ENCODE measurements at places on chromosomes 13 and 19.

DNA sequence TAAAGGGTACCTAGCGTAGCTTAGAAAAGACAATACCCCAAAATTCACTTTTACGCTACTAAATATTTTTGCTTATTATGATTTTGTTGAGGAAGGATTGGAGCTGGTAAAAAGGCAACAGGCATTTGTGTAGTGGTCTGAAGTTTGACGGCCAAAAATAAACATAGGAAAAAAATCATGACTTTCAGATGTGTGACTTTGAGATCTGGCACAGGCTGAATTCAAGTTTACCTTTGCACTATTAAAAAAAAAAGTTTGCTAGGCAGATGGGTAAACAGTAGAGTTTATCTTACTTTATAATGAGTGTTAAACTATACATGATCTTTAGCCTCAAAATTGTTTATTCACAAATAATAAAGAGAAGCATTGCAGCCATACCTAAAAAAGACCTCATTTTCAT is 24.3 kb upstream of the INTS6 start:
- no peak for DNase-seq

DNA sequence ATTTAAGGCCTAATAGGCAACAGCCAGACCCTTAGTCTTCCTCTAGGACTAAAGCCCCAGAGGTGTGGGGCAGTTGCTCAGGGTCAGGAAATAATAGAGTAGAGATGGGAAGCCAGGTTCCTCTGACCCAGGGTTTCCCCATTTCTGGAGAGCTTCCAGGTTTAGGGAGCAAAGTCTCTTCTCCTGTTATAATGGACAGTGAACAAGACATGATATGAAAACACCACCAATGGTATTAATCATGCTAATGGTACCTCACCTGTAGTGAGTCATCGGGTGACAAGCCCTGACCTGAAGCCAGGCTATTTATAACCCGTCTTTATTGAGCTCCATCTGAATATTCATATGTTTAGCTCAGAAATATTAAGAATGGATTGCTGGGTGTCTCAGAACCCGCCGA is 24.6 kb downstream of the BICRA start:
- peak; percentile 51 for DNase-seq

- DNase-seq: no peak
Observed at GRCh38 chr13:93372856-93373255, 146.2 kb downstream of the GPC6 start.

GRCh38 chr19:33689138-33689746 is 67.5 kb downstream of the CHST8 start:
- DNase-seq: no peak

DNA sequence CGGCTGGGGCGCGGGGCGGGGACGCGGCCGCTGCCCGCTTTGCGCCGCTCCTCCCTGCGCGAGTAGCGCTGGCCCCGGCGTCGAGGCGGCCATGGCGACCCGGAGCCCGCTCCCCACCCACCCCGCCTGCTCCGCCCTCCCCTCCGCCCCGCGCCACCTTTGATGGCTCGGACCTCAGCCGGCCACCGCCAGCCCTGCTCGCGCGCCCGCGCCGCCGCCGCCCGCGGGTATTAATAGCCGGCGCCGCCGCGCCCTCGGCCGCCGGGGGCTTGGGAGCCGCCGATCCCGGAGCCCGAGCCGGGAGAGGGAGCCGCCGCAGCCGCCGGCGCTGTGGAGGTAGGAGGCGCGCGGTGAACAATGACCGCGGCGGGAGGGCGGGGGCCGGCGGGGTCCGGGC is 261 bp downstream of the FARP1 start:
- DNase-seq: no peak

GRCh38 chr19:1609103-1609396 is 3.8 kb upstream of the UQCR11 start:
- DNase-seq: no peak

GRCh38 chr13:42990291-42991232 is 1.5 kb downstream of the EPSTI1 start:
- DNase-seq: no peak

DNA sequence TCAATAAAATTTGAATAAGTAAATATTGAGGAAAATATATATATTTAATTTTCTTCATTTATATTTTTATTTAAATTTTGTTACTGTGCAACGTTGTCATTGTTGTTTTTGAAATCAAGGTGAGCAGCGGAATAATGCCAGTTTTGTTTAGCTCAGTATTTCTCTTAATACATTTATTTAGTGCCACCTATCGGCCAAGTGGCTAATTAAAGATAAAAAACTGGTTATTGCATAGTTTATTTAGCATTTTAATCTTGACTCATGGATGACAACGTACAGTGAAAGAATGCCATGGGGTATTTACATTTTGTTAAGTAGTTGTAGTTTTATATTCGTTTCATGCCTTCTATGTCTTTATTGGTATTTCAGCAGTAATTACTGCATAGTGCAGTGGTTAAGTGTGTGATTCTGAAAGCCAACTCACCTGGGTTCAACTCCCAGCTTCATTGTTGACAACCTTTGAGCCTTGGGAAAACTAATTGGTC is 265.9 kb downstream of the MYO16 start:
- DNase-seq: peak; percentile 58

GRCh38 chr13:27619093-27619727 is 1.1 kb downstream of the LNX2 start:
- no peak for DNase-seq

DNA sequence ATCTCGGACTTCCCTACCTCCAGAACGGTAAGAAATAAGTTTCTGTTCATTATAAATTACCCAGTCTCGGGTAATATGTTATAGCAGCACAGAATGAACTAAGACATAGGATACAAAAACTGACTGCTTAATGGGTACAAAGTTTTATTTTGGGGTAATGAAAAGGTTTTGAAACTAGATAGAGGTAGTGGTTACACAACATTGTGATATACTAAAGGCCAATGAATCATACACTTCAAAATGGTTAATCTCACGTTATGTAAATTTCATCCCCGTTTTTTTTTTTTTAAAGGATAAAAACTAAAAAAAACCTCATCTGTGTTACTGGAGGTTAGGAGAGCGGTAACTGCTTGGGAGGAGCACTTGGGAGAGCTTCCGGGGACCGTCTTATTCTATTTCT is 23.5 kb downstream of the AKT2 start:
- no peak for DNase-seq
